HFFc6 (cell line): ENCODE measurements at places on chromosomes 7 and 10.

- DNase-seq: no peak
These were observed 176.5 kb upstream of the FAM3C start for GRCh38 chr7:121572615-121573014.

DNA sequence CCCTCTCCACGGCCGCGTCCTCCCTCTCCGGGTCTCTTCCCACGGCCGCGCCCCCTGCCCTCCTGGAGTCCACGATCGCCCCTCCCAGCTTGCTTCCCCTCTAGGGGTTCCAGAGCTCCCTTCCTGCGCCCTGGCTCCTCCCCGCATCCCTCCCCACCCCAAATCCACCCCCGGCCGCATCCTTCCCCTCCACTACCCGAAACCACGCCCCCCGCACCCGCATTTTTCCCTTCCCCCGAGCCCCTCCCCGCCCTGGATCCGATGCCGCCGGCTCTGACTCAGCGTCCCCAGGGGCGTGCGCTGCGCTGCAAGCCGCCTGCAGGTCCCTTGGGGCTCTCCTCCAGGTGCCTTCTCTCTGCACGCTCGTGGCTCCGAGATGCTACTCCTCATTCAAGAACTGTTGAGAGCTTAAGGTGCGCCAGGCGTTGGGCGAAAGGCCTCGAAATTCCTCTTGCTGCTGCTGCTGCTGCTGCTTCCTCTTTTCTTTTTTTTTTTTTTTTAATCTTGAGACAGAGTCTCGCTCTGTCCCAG lies 372 bp upstream of the TMEM130 start:
- DNase-seq: peak; percentile 35

GRCh38 chr10:37434091-37434490 lies 308.7 kb downstream of the ANKRD30A start:
- peak; percentile 2 for DNase-seq

DNA sequence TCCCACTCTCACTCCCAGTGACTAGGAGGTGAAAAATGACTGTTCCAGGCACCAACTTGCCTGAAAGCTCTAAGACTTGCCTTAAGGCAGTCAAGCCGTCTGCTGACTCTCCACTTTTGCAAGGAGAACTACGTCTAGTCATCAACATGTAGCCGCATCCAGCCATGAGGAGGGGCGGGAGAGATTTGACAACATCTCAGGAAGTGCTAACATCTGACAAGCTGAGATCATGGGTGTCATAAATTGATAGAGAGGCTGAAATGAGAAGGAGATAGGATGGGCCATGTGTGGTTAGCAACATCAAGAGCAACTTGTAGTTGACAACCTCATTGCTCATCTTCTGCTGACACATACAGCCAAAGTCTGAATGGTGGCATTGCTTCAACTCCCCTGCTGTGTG lies 9.0 kb upstream of the TBXAS1 start:
- no peak for DNase-seq

- no peak for DNase-seq
These were observed 434.2 kb downstream of the PARD3 start for GRCh38 chr10:34380856-34381255.

GRCh38 chr7:16051561-16052255 lies 365.2 kb upstream of the MEOX2 start:
- no peak for DNase-seq

GRCh38 chr7:16068183-16068582 lies 353.2 kb downstream of the CRPPA start:
- DNase-seq: no peak

- no peak for DNase-seq
These were observed 615 bp upstream of the CNTNAP2 start for GRCh38 chr7:146115851-146116520.

- DNase-seq: peak; percentile 73
These were observed 13.4 kb downstream of the RPP30 start for GRCh38 chr10:90885176-90885575.

DNA sequence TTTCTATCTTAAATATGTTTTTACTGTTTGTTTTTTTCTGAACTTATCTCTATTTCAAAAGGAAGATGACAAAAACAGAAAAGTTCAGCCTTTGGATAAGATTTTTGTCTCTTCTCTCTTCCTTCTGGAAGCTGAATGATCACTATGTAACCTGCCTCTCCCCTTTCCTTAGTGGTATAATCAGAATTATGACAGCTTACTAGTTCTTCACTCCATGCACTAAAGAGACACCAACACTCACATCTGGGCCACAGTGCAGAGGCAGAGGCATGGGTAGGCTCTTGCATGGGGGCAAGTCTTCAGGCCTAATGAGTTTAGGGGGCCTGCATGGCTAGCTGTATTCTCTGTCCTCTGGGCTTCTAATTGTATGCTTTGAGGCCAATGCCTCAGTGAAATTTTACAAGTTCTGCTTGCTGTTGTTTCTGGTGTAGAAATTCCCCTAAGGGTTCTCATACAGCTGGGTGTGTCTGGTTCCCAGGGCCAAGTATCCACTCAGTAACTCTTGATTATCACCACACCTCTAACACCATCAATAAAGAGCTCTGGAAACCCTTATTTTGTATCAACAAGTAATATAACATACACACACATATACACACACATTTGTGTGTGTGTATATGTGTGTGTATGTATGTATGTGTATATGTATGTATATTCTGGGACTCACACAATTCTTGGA lies 96.8 kb upstream of the POM121L12 start:
- DNase-seq: no peak

DNA sequence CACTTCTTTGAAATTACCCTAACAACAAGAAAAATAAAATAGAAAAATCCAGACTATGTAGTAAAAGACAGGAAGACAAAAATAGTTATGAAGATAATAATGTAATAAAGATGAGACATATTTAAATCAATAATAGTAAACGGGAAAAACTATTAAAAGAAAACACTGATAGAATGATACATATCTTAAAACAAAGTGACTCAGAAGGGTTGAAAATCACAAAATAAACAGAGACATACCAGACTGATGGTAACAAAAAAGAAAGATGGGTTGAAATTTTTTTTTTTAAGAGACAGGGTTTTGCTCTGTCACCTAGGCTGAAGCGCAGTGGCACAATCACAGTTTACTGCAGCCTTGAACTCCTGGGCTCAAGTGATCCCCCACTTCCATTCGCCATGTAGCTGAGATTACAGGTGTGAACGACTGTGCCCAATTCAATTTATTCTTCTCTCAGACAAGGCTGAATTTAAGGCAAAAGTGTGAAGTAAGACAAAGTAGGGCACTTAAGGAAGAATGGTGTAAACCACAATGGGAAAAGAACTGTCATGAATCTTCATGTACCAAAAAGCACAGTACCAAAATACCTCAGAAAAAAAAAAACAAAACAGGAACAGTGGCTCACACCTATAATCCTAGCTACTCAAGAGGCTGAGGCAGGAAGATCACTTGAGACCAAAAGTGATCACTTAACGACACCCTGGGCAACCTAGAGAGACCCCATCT lies 47.4 kb downstream of the LMBR1 start:
- no peak for DNase-seq

- no peak for DNase-seq
These were observed 232.8 kb downstream of the MGMT start for GRCh38 chr10:129699722-129700340.

DNA sequence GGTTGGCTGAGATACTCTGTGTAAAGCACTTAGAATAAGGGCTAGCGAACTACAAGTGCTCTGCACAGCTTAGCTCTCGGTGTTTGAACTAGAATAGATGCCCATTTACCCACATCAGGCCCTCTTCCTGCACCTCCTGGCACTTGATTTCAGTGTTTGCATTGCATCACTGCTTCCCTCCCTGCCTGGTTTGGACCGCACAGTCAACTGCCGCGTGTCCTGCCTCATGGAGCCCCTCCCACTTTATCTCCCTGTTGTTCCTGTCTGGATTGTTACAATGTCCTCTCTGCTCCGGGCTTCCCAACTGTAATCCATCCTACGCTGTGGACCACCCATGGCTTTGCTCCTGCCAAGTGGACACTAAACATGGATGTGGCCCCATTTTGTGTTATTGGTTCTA lies 2.3 kb downstream of the FAM107B start:
- DNase-seq: no peak

DNA sequence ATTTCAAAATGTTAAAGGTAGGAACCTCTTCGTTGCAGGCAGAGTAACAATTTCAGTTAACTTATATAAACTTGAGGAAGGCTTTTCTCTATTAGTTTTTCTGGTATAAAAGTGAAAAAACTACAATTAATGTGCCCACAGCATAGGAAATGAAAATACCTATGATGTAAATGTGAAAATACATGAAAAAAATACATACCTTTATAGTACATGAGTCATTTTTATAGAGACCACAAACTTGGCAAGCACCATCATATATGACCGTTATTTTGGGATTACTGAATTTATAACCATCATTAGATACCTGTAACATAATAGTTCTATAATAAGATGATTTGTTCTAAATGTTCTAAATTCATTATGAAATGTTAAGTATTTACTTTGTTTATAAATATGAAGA lies 42.7 kb downstream of the VWDE start:
- DNase-seq: no peak

GRCh38 chr10:123948030-123948823 lies 56.6 kb upstream of the CPXM2 start:
- DNase-seq: no peak

GRCh38 chr10:126235091-126235978 lies 152.9 kb downstream of the ADAM12 start:
- DNase-seq: no peak

DNA sequence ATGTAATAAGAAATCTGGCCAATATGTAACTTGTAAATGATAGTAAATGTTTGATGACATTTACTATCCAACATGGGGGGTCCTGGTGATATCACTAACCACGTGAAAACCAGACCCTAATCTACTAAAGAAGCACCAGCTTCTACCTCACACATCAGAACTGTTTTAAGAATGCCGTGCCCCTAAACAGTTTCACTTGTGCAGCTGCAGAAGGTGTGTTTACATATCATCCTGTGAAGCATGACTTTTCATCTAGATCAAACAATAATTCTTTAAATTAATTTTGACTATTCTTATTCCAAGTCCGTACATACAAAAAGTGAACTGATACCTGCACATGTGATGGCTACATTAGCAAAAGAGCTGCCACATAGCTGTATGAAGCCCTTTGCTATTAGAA lies 61.0 kb downstream of the STEAP1B start:
- no peak for DNase-seq
